ENCODE measurements at places on chromosomes 2 and 18.

DNA sequence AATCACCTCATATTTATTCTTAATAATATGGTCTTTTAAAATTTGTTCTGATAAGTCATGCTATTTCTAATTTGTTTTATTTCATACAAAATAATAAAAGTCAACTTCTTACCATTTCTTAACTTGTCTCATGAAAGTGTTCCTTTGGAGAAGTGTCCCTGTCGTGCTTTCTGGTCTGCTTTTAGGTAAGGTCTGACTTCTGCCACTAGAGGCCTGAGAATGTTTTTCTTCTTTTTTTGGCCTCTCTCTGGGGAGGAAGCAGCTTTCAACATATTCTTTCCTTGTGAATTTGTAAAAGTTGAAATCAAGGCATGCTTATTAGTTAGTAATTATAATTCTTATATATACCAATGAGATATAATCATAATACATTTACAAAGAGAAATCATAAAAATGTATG is 39.4 kb downstream of the MAP2 start:
- DNase-seq: no peak

- no peak for DNase-seq
Observed at GRCh38 chr2:190313880-190314279, 5.7 kb downstream of the HIBCH start.

DNA sequence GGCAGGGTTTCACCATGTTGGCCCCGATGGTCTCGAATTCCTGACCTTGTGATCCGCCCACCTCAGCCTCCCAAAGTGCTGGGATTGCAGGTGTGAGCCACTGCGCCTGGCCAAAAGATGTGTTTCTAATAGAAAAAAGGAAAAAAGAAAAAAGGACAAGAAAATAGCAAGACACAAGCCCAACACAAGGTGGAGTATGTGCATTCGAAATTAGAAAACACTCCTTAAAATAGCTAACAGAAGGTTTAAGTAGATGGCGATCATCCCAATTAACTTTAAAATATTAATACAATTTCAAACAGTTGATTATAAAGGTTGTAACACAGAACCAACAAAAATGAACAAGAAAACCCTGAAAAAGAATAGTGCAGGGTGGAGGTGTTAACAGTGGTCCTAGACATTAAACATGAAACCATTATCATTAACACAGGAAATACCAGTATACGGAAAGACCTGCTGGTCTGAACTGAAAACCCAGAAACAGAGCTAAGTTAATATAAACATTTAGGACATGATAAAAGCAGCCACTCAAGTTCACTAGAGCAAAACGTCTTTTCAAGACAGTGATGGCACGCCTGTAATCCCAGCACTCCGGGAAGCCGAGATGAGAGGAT is 57.9 kb downstream of the HDLBP start:
- DNase-seq: no peak

GRCh38 chr2:230982528-230982927 is 13.4 kb upstream of the SPATA3 start:
- DNase-seq: no peak

DNA sequence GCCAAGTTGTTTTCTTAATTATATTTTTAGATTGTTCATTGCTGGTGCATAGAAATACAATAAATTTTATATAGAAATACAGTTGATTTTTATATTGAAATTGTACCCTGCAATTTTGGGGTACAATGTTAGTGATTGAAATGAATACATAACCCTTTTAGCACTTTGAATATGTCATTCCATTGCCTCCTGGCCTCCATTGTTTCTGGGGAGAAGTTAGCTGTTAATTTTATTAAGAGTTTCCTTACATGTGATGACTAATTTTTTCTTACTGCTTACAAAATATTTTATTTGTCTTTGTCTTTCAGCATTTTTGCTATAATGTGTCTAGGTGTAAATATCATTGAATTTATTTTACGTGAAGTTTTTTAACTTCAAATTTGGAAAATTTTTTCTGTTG is 176.5 kb upstream of the DCC start:
- DNase-seq: no peak

DNA sequence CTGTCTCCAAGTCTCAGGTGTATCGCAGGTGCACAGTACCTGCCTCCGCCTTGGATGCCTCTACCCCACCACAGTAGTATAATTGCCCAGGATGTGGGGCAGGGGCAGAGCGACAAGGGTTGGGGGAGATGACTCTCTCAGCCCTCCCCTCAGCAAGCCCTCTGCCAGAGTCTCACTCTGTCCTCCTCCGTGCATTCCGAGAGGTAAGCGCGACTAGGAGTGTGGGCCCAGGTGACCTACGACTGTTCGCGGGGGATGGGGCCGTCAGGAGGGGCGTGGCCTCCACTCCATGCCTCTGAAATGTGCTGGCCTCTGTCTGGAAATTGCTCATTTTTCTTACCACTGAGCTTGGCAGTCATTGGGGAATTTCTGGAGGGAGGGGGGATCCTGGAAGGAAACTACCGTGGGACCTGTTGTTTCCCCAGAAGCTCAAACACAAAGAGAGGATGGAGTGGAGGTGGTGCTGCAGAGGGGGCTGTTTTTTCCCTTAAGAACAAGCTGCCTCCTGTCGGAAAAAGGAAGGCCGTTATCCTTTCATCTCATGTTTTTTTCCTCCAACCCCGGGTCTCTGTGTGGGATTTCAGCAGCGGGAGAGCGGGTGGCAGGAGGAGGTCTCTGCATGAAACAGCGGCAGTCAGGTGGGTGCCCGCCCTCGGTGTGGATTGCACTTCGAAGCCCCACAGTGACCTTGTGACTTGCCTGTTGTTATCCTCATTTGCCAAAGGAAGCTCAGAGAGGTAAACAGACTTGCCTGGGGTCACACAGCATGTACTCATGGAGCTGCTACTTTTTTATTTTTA is 13.0 kb upstream of the RALB start:
- no peak for DNase-seq
